Amygdala (tissue), 56 donors: ENCODE measurements at places on chromosomes 6 and 20.

GRCh38 chr20:15332711-15333160, 995.3 kb upstream of the FLRT3 start:
- no peak for DNase-seq

DNA sequence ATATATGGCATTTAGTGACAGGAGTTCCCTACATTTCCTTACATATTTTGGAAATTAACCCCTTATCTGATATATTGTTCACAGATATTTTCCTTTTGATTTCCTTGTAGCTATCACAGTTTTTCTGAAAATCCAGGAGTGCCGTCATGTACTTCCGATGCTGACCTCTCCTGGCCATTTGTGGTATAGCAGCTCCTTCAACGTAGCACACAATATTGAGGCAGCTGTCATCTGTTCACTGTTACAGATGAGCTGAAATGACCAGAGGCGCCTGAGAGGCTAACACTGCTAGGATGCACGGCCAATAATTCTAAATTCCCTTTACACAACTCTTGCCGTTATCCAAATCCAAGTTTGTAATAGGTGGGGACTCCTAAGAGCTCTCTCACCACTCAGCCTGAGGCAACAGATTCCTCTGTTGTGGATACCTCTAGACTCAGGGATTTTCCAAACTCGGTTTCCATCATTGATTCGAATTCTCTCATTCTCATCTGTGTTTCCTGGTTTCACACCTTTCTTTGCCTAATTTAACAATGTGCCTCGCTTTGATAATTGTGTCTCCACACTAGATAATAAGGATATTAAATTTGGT, 53.0 kb downstream of the MMUT start:
- peak; percentile 9 for DNase-seq

DNA sequence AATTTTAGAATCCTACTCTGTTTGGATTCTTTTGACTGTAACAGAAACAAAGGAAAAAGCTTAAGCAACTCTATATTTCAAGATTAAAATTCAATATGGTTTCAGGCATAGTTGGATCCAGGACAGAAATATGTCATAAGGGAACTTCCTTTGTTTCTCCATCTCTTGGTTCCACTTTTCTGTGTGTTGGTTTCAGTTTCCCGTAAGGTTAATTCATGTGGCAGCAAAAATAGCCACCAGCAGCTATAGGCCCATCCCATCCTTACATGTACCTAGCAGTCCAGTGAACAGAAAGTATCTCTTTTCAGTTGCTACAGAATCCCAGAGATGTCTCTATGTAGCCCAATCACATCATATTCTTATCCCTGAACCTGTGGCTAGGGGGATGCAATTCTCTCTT, 8.8 kb upstream of the FAM8A1 start:
- no peak for DNase-seq

GRCh38 chr6:99080191-99080590, 132.4 kb upstream of the FBXL4 start:
- DNase-seq = no peak

GRCh38 chr6:132199343-132199742, 201.9 kb downstream of the MOXD1 start:
- DNase-seq = no peak

DNA sequence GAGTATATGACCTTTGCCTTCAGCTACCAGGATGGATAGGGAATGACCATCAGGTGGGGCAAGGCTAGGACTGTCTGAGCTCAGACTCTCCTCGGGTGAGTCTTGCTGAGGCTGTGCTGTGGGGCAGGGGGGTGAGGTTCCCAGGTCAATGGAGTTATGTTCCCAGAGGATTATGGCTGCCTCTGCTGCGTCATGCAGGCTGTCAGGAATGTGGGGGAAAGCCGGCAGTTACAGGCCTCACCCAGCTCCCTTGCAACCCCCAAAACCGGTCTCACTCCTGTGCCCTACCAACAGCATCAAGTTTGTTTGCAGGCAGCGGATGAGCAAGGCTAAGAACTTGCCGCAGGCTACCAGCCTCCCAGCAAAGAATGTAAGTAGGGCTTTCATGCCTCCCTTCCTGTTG, 93.5 kb downstream of the ESR1 start:
- DNase-seq = no peak

DNA sequence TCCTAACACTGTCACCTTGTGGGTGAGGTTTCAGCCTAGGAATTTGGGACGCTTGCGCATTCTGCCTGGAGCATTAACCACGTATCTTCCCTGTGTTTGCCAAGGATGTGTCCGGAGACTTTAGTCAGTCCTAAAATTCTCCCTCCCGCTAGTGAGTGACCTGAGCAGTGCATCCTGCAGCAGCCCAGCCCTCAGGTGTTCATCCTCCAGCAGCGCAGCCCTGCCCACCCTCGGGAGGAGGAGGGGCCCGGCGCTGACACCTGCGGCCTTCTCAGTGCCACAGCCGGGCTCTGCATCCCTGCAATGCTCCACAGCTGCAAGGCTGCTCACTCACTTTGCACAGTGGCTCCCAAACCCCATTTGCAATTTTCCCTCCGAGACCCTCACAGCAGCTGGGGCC, 79.5 kb downstream of the ERMARD start:
- no peak for DNase-seq

- no peak for DNase-seq
These were observed 56.2 kb downstream of the RAB44 start for GRCh38 chr6:36753671-36754405.

GRCh38 chr6:25601800-25602673, 50.0 kb upstream of the SCGN start:
- no peak for DNase-seq

DNA sequence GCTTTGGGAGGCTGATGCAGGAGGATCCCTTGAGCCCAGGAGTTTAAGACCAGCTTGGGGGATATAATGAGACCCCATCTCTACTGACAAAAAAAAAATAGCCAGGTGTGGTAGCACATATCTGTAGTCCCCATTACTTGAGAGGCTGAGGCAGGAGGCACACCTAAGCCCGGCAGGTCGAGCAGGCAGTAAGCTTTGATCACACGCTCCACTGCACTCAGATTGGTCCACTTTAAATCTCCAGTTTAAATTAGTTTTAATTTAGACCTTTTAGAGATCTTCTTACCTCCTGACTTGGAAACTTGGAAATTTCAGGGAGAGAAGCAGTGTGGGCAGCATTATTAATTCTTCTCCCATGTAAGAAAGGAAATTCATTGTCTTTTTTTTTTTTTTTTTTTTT, 16.8 kb upstream of the PLCB4 start:
- DNase-seq = no peak

- no peak for DNase-seq
These were observed 41.9 kb downstream of the SYNJ2 start for GRCh38 chr6:158023597-158023939.

DNA sequence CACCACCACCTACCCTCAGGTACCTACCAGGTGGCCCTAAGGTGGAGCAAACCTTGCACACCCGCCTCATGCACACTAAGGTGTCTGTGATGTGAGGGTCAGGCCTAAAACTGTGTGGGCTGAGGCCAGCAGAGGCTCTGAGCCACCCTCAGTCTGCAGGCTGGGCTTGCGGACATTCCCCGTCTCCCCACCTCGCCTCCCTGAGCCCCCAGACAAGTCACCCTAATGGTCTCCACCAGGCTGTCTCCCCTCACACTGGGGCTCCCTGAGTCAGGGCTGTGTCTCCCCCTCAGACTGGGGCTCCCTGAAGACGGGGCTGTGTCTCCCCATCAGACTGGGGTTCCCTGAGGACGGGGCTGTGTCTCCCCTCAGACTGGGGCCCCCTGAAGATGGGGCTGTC, 12.5 kb downstream of the PRPH2 start:
- no peak for DNase-seq

GRCh38 chr6:5463690-5464089, 202.4 kb downstream of the FARS2 start:
- no peak for DNase-seq

DNA sequence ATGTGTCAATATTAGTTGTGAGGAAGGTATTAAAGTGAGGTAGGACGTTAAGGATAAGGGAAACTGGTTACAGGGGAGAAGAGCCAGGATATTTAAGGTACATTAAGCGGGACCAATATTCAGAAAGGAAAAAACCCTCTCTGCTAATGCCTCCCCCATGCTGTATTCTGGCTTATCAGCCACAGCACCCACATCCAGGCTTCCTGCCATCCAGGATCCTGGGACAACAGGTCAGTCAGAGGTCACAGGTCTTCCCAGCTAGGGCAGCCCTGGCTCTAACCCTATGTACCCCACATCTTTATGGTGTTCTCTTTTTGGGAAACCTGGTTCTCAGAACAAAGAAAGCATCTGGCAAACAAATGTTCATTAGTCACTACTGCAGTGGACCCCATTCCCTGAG, 5.3 kb downstream of the DDRGK1 start:
- DNase-seq = no peak

GRCh38 chr20:12827816-12828385, 180.9 kb upstream of the SPTLC3 start:
- no peak for DNase-seq

- no peak for DNase-seq
These were observed 50.1 kb downstream of the GRM4 start for GRCh38 chr6:34095741-34096140.

DNA sequence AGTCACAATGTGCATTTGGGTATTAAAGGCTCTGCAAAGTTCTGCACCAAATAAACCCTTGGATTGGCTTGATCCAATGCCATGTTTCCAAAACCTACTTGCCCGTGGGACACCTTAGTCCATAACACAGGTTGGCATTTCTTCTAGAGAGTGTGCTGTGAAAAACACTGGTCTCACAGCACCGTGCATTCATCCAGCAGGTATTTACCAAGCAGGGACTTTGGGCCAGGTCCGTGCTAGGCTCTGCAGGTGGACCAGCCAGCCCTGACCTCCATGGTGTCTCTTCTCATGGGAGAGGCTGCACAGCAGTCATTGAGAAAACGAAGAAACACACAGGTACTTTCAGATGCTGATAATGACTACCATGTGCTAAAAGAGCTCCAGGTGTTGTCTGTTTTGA, 112.6 kb downstream of the CDH26 start:
- no peak for DNase-seq

DNA sequence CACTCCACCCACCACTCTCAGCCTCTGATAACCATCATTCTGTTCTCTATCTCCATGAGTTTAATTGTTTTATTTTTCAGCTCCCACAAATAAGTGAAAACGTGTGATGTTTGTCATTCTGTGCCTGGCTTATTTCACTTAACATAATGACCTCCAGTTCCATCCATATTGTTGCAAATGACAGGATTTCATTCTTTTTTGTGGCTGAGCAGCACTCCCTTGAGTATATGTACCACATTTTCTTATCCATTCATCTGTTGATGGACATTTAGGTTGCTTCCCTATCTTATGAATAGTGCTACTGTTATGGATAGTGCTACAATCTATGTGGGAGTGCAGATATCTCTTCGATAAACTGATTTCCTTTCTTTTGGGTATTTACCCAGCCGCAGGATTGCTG, 103.3 kb upstream of the PDE7B start:
- DNase-seq = no peak

DNA sequence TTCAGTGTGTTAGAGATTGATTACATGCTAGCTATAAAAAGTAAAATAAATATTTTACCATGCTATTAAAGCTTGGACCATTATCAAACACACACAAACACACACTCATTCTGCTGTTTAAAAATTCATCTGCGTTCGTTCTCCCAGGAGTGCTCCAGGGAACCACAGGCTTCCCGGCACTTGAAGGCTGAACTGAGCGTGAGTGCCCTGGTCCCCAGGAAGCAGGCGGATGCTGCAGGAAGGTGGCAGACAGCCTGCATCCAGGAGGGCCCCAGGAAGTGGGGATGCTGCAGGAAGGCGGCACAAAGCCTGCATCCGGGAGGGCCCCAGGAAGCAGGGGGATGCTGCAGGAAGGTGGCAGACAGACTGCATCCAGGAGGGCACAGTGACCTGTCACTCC, 147.2 kb upstream of the SNX9 start:
- no peak for DNase-seq

GRCh38 chr6:158536891-158537798, 22.7 kb upstream of the TMEM181 start:
- no peak for DNase-seq

DNA sequence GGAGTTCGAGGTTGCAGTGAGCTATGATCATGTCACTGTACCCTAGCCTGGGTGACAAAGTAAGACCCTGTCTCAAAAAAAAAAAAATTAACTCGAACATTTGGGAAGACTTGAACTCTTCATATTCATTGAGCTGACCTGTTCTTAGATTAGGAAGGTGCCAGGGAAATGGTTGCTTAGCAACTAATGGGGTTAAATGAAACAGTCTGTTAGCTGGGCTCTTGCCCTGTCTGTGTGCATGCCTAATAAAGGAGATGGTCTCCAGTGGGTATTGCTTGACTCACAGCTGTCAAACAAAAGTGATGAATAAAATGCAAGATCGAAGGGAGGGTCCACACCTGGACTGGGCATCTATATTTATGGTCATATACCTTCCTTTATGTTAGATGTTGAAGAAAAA, 101.8 kb downstream of the KLHL32 start:
- no peak for DNase-seq

DNA sequence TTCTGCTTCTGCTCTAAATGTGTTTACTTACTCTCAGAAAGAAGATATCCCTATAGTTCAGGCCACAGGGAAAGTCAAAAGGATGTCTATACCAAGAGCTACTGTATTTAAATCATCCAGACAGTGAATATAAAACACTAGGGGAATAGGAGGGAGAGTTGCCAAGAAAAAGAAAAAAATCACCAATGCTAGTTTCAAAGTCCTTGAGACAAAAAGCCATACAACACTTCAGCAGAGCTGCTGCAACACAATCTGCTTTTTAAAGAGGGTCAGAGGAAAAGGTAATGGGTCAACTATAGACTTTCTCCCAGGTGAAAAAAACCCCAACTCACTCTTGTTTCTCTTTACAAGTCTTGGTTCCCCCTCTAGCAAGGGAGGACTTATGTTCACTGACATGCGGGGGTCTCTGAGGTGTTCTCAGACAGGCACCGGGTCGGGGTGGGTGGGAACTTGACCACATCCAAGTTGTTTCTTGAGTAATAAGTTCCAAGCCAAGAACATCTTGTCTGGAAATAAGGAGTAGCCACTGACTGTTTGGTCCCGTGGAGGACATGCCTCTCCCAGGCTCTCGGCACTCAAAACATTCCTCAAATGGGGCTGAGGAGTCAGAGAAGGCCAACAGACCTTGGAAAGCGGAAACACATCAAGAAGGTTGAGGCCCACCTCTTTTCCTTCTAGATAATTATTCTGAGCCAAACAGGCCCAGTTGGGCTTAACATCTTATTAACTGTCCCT, 47.7 kb downstream of the GJA10 start:
- DNase-seq = no peak
